ENCODE measurements at places on chromosomes 1 and 21.

GRCh38 chr21:14121719-14122118, 89.0 kb downstream of the LIPI start:
- no peak for DNase-seq

DNA sequence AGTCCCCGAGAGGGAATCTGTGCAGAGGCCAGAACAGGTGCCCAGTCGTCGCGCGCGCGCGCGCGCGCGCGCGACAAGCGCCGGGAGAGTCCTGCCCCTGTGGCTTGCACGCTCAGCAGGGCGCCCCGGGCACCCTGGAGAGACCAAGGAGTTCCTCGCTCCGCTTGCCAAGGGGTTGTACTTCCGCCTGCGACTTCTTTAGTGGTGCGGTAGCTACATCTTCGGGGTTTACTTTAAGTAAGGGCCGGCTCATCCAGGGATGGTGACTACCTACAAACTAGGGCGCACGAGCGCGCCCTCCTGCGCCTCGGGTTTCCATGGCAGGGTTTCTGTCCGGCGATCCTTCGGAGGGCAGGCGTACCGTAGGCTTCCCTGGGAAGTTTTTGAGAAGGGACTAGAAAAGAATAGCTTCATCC, 1.4 kb downstream of the LHX4 start:
- DNase-seq, result peak; percentile 57

GRCh38 chr1:22567197-22567596, 3.9 kb downstream of the EPHA8 start:
- no peak for DNase-seq

DNA sequence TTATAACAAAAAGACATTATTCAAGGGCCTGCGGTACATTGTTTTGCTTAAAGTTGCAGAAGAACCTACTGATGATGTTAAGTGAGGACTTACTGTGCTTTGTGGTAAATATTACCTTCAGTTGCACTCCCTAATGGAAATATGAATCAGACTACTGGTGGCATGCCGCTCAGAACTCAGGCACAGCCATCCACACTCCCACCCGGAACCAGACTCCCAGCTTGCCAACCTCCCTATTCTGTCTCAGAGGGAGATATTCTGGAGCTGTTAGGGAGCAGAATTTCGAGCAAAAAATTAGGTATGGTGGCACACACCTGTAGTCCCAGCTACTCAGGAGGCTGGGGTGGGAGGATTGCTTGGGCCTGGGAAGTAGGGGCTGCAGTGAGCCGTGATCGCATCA, 13.1 kb downstream of the PGBD5 start:
- no peak for DNase-seq

- no peak for DNase-seq
These were observed 2.6 kb upstream of the C1orf141 start for GRCh38 chr1:67137307-67137753.

DNA sequence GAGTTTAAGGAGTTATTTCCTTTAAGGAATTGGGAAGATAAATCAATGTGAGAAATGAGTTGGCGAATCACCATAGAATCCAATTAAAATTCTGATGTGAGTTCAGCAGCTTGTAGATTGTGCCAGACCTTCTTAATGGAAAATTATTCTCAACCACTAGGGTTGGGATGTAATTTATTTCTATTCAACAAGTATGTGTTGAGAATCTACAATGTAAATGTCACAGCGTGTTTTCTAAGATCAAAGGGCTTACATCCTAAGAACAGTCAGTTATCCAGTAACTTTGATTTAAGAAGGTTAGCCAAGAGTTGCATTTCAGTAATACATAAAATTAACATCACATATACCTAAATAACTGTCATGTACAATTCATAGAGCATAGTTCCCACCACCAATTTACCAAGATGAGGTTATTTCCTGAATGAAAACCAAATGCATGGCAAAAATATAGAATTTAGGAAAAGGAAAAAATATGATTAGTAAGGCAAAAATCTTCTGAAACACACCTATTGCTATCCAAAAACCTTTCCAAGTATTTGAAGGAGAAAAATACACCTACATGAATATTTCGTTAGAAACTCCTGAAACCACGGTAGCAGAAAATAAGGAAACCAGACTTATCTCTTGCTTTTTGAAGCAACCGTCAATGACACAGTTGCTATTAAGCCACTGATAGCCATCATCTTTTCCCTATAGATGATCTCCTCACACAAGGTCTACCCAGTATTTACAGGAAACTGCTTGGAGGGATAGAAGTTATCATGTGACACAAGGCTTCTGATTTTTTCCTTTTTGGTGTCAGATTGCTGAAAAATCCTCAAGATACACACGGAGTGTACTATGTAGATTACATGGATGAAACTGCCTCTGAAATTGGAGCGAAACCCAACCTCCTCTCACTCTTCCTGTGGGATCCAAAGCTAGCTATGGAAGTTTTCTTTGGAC, 259.4 kb upstream of the POGK start:
- no peak for DNase-seq

GRCh38 chr1:162930976-162931560, 70.1 kb upstream of the CCDC190 start:
- no peak for DNase-seq

DNA sequence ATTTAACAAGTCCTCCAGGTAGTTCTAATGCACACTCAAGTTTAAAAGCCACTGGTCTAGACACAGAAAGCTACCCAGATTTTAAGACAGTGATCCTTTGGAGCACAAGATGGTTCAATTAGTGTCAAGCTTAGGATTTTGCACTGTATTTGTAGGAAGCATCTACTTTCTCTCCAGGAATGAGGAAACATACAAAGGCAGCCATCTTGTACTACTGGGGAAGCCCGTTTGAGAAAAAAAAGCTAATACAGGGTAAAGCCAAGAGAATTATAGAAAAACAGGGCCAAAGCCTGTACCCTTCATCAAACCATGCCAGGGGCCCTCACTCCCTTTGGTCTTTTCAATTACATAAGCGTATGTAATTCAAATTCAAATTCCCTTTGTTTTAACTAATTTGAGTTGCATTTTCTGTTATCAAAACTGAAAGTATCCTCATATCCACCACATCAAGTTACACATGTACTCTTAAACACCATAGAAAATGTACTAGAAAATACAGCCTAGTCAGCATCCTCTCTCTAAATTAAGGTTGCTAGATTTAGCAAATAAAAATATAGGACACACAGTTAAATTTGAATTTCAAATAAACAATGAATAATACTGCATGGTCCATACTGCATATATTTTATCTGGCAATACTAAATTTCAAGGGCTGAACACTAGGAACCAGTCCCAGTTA, 17.4 kb downstream of the PIK3R3 start:
- DNase-seq, result no peak

DNA sequence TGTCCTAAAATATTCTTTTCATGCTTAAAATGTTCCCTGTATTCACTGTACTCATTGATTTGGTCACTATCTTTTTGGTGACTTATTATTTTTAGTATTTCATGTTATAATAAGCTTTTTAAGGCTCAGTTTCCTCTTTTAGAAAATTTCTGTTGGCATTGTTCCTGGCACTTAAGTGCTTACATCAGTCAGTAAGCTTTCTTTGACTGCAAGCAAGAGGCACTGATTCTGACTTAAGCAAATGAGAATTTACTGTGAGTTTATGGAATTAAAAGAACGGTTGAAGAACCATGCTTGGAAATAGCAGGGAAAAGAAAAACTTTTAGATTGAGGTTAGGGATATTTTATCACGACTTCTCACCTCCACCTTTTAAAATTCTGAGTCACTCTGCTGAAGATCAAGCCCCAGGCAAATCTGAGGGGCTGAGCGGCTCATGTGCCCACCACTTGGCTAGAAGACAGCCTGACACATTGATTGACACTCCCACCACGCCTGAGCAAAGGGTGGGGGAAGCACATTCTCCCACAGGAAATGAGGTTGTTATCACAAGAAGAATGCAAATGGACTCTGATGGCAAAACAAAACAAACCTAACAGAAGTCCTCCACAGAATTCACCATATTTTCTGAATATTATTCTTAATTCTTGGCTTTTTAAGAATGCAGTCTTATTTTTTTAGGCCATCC, 102.8 kb downstream of the KCTD3 start:
- DNase-seq, result no peak

DNA sequence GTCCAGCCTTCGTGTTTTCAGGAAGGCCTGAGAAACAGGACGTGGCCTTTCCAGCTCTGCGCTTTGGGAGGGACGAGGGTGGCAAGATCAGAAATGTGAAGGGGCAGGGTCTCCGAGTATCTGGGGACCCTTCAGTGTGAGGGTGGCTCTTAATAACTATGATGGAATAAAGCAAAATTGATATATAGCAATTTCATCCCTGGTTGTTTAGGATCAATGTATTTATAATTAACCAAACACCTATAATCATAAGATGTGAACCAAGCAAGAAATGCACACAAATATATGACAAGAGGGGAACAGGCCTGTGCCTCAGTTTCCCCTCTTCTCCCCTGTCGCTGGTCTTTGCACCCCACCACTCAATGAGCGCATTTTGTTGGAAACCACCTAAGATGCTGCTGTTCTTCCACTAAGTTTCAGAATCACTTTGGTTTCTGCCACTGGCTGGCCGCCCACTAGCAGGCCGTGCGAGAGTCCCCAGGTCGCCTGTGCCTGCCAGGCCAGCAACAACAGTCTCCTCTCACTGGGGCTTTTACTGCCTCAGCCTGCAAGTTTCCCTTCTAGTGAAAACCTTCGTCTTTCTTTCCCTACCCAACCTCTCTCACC, 36.6 kb downstream of the UBASH3A start:
- DNase-seq, result no peak

- DNase-seq, result peak; percentile 93
These were observed 18.9 kb downstream of the PGBD2 start for GRCh38 chr1:248924696-248925532.

- DNase-seq, result peak; percentile 60
These were observed 45.3 kb upstream of the PLPPR4 start for GRCh38 chr1:99218999-99219398.

GRCh38 chr1:29839726-29840125, 603.4 kb downstream of the PTPRU start:
- DNase-seq, result no peak

DNA sequence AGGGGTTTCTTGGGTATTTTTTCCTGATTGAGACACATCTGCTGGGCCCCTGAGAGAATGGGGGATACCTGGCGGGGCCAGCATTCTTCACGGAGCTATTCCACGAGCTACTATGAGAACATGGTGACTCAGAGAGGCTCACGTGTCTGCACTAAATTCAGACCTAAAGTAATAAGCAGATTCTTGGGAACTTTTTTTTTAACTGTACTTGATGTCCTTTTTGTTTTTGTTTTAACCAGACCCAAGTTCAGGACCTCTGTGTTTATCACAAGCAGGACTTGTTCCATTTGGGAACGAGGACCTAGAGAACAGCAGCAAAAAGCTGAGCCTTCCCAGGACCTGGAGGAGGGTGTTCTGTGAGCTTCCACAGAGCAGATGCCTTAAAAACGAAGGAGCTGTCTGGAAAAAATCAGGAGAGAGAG, 44.0 kb downstream of the EVA1C start:
- DNase-seq, result no peak

DNA sequence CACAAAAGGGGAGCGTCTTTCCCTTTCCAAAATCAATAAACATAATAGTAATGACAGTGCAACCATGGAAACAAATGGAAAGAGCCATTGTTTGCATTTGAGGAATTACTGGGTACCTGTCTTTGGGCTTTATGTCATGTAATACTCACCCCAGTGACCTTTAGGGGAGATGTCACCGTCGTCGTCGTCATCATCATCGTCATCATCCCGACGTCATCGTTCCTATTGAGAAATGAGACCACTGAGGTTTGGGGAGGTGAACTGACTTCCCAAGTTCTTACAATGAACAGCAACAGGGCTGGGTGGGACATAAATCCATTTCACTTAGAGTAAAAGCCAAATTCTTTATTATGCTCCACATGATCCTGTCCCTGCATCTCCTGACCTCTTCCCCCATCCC, 168.9 kb upstream of the KAZN start:
- DNase-seq, result no peak

GRCh38 chr1:90354704-90355103, 359.8 kb downstream of the ZNF326 start:
- DNase-seq, result no peak

DNA sequence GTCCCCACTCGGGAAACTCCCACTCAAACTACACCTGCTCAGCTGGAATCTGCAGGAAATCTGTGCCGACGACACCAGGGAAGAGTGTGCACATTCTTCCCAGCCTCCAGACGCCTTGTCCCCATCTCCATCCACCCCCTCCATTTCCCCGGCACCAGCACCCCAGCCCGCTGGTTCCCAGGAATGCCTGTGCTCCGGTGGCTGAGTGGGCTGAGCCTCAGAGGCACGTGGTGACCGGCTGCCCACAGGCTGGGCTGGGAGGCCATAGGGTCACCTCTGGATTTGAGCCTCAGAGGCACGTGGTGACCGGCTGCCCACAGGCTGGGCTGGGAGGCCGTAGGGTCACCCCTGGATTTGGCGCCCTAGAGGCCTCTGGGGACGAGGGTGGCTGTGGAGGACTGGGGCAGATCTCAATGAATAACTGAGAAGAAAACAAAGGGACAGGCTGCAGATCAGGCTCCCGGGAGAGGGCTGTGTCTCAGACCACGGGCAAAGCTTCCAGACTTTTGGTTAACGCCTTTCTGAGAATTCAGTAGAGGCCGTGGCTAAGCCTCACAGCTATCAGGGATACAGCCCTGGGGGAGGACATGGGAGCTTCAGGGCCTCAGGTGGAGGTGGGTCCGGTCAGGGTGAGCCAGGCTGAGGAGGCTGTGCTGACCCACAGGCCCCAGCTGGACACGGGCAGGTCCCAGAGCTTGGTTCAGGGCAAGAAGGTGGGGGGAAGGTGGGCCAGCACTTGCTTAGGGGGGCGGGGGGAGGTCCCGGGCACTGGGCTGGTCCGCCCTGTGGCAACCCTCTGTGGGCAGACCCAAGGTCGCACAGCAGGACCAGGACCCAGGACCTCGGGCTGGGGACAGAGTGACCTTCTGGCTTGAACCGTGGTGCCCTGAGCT, 17.3 kb upstream of the TTLL10 start:
- DNase-seq, result no peak

DNA sequence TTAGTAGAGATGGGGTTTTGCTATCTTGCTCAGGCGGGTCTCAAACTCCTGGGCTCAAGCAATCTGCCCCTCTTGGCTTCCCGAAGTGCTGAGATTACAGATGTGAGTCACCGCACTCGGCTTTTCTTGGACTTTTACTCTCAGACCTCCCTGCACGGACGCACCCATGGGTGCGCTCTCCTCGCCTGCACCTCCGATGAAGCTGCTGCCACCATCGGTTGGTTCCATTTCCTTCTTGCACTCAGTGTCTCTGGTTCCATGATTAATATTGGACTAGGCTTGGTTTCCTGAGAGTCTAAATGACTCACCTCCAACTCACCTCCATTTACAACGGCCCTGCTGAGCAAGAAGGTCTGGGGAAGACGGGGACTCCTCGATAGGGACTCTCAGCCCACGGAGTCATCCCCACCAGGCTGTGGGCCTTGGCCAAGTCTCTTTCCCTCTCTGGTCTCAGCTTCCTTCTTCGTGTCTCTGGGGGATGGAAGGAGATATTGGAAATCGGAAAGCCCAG, 6.7 kb upstream of the TNFRSF8 start:
- no peak for DNase-seq

GRCh38 chr21:37658817-37659458, 257.3 kb downstream of the KCNJ6 start:
- DNase-seq, result no peak

DNA sequence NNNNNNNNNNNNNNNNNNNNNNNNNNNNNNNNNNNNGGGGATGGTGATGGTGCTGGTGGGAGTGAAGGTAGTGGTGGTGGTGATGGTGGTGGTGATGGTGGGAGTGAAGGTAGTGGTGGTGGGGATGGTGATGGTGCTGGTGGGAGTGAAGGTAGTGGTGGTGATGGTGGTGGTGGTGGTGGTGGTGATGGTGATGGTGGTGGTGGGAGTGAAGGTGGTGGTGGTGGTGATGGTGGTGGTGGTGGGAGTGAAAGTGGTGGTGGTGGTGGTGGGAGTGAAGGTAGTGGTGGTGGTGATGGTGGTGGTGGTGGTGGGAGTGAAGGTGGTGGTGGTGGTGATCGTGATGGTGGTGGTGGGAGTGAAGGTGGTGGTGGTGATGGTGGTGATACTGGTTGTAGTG, 93.6 kb downstream of the CRYAA start:
- DNase-seq, result no peak

Measured in MV-4-11 (cell line).